ENCODE measurements at places on chromosomes 7 and 10. TPM values are rescaled to one million over a fixed set of nuclear protein-coding genes. Genes with fewer than 3 reads are reported as not detected.

The HPSE2 gene
- not detected for total RNA-seq

- DNase-seq, result no peak
Observed at GRCh38 chr7:86867163-86867762, 192.2 kb downstream of the ELAPOR2 start.

DNA sequence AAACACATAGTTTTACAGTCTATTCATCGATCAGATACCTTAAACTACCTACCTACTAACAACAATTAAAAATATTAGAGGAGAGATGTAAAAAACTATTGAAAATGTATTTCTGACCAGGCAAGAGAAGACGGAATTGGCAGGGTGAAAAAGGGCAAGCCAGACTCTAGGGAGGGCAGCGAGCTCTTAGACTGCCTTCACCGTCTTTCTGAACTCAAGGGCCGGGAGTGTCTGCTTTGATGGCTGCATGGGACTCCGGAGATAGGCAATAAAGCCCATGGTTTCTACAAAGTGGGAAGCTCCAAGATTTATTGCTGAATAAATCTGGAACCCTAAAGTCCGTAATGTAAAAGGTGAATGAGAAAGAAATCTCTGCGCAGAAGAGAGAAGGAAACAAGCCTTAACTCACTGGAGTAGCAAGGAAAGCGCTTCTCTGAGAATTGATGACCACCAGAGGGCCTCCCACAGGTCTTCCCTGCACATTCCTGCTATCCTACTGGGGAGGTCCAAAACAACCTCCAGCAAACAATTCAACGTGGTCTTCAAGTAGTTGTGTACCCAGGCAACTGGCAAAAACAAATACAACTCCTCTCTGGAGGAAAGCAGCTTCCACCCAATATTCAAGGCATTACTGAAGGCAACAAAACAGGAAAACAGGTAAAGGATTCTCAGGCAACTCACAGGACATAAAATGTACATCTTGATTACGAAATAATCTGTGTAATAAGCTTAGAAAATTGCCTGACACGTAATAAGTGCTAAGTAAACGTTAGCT lies 181.3 kb downstream of the SDK1 start:
- no peak for DNase-seq

DNA sequence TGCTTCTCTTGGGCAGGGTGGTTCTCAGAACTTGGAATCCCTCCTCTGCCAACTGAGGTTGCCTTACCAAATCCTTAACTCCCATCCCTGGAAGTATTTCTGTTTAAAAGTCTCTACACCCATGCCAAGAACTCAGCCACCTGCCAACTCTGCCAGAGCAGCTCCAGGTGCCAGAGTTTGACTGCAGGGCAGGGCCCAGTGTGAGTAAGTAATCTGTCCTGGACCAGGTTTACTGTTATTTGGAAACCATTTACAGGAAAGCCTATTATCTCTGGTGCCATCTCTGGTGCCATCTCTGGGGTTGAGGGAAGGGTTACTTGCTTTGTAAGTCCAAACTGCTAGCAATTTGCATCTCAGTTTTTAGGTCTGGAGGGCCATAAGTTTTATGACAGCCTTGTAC lies 2.5 kb downstream of the TSPAN15 start:
- DNase-seq, result peak; percentile 40

The PDAP1 gene
- 52.1 TPM for total RNA-seq

DNA sequence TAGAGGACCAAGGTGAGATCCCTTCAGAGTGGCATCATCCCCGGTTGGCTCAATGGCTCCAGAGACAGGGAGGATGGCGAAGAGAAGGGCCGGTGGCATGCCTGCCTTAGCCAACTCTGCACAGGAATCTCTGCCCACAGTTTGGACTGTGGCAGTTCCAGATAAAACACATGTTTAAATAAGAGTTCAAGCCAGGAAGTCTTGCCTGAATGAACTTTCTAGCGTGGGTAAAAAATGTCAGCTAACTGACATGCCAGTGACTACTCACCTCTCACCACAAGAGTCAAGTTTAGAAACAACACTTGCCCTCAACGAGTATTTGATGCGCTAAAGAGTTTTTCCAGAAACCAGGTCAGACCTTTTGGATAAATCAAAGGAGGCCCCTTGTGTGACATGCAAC lies 3.0 kb downstream of the NOD1 start:
- DNase-seq, result no peak
